ENCODE measurements at places on chromosomes 1 and 21. TPM values are rescaled to one million over a fixed set of nuclear protein-coding genes. Genes with fewer than 3 reads are reported as not detected.

The RGS8 gene
- total RNA-seq = not detected

The EXOC8 gene
- 7.0 TPM for total RNA-seq

DNA sequence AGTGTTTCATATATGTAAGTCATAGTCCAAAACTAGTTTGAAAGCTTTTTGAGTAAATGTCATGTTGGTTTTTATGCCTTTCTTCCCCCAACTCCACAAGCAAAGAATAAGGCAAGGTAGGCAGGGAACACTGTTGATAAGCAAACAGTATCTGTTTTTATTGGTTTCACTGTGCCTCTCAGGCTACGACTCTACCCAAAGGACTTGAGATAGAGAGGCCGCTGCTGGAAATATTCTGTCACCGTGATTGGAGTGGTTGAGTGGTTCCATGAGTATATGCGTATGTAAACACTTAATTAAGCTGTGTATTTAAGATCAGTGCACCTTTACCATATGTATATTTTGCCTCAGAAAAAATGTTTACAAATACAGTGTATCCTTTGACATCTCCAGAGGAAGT lies 138.1 kb upstream of the KIF26B start:
- no peak for DNase-seq

- no peak for DNase-seq
Observed at GRCh38 chr1:246141306-246141705, 365.8 kb downstream of the SMYD3 start.

GRCh38 chr1:37629008-37629407 lies 5.7 kb downstream of the RSPO1 start:
- DNase-seq = no peak

GRCh38 chr1:110690709-110691365 lies 16.1 kb upstream of the KCNA3 start:
- DNase-seq = no peak

GRCh38 chr1:29784276-29785136 lies 548.2 kb downstream of the PTPRU start:
- no peak for DNase-seq

- DNase-seq = peak; percentile 79
Observed at GRCh38 chr1:211469938-211470529, 21.9 kb downstream of the RD3 start.

- DNase-seq = peak; percentile 78
Observed at GRCh38 chr1:15680561-15681348, 3.4 kb upstream of the PLEKHM2 start.

GRCh38 chr1:56634981-56635380 lies 10.1 kb upstream of the PRKAA2 start:
- no peak for DNase-seq

- peak; percentile 52 for DNase-seq
Observed at GRCh38 chr1:25503551-25504426, 39.6 kb upstream of the LDLRAP1 start.

GRCh38 chr1:218705911-218706893 lies 361.1 kb downstream of the TGFB2 start:
- peak; percentile 96 for DNase-seq
